ENCODE measurements at places on chromosomes 3 and 15. TPM values are rescaled to one million over a fixed set of nuclear protein-coding genes. Genes with fewer than 3 reads are reported as not detected.
A peak's percentile ranks its signal among the peaks of the same experiment; 100 is the strongest.

Gene CPN2
- total RNA-seq: 0.05 TPM

Gene NR1I2
- 0.14 TPM for total RNA-seq

DNA sequence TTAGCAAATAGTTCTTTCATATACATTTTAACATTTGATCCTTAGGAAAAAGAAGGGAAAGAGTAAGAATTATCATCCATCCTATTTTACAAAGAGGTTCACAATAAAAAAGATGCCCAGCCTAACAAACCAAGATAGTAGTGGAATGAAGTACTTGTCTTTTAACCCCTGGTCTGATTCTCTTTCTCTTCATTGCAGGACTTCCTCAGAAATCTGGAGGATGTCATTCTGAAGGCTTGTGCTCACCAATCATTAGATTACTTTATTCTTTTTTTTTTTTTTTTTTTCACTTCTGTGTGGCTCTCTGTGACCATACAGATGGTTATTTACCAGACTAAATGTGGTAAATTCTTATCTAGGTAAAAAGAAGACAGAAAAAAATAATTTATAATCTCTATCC is 7.0 kb downstream of the HDGFL3 start:
- DNase-seq: no peak

- no peak for DNase-seq
Measured at GRCh38 chr3:189622629-189623028, 8.6 kb upstream of the TP63 start.

- DNase-seq: peak; percentile 9
Measured at GRCh38 chr3:21142949-21143348, 608.1 kb downstream of the ZNF385D start.

Data from thymus (tissue), 14 donors.